Astrocyte of the cerebellum (primary cell): ENCODE measurements at places on chromosomes 12 and 14.

GRCh38 chr12:32773691-32774090 is 18.0 kb upstream of the YARS2 start:
- DNase-seq = no peak

- no peak for DNase-seq
These were observed 37.5 kb downstream of the KCNA1 start for GRCh38 chr12:4947253-4947652.

- DNase-seq = no peak
These were observed 52.4 kb upstream of the BCAT1 start for GRCh38 chr12:25001311-25001710.

DNA sequence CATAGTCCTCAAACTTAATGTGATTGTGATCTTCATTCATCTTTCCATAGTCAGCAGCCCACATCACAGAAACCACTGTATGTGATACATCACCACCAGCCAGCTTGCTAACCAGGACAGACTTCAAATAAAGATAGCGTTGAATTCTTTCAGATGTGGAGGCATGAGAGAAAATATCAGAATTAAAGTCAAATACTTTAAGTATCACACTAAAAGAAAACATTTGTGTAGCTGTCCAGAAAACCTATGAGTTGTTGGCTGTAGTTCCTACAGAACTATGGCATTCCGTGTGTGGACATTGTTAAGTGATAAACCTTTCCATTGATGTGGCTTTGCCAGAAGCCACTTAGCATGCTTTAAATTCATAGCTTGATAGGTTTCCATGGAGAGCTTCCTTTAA is 105.1 kb downstream of the LLPH start:
- DNase-seq = peak; percentile 60

DNA sequence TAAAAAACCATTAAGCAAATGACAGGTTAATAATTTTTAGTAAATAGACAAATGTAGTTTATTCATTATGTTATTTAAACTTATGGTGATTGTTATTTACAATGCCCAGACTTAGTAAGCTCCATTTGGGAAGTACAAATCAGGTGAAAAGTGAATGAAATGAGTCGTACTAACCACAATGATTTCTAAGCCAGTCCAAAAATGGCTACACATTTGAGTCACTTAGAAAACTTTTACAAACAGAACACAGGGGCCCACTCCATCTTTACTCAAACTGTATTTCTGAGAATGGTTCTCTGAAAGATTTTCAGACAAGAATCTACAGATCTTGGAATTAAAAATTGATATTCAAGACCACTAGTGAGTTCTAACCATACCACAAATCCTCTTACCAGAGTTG is 653.3 kb upstream of the MIS18BP1 start:
- no peak for DNase-seq

DNA sequence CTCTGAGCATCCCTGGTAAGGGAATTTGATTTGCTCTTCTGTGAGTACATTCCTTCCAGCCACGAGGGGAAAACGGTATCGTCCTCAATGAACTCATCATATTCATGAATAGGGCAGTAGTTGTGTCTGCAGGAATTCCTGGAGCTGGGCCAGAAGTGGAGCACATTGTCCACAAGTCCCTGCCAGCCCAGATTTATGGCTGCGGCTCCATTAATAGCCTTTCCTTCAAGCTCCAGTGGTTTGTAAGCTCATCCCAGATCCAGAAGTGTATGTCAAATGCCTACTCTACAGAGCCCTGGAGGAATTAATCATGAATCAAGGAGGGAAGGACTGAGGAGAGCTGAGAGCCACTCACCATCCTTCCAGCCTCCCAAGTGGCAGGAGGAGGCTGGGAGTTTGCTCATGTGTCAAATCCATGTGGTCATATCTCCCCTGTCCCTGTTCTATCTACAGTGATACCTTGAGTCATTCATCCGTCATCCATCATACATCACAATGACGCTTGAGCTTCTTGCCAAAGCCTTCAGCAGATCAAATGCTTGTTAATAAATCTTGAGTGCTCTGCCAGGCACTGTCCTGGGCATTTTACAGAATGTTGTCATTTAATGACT is 65.5 kb downstream of the SVOP start:
- no peak for DNase-seq
